ENCODE measurements at places on chromosomes 7 and 10.

DNA sequence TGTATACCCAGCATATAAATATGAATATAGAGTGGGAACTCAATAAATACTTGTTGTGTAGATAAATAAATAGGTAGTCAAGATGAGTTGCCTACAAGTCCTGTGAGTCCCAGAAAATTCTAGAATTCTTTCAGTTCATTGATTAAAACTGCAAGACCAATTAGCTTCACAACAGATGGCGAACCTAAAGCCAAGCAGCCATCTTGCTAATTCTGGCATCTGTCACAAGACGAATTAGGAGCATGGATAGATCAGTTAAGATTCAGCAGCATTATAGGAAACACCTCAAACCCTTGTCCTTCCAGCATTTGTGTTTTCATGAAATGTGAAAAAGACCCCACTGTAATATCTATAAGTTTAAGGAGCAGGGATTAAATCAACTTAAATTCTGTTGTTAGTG lies 552.7 kb downstream of the MAGI2 start:
- no peak for DNase-seq

GRCh38 chr10:93865794-93866425 lies 27.9 kb upstream of the SLC35G1 start:
- no peak for DNase-seq

DNA sequence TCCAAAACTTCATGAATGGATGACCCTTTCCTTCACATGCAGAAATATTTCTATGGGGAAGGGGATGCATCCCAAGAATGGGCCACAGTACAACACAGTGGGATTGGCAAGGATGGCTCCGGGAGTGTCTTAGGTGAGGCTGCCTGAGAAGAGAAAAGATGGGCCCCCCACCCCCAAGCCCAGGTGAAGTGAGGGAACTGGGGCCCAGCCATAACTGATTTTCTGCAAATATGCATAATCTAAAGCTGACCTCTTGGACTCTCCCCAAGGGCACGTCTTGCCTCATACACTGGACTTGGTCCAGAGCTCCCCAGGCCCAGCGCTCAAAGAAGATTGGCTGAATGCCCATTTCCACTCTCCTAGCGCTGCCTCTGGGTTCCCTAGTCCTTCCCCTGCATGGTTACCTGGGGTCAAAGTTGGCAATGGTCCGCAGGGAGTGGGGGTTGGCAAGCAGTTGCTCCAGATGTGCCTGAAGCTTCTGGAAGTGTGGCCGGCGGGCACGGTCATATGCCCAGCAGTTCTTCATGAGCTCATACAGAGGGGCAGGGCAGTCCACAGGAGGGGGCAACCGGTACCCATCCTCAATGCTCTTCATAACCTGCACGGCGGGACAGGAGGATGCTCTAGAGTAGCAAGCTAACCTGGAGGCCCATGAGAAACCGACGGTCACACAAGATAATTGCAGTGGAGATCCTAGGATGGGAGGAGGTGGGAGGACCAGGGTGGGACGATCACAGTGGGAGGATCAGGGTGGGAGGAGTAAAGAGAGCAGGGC lies 12.3 kb downstream of the ZYX start:
- DNase-seq, result no peak

- DNase-seq, result no peak
Observed at GRCh38 chr7:68309806-68310205, 1288.5 kb upstream of the AUTS2 start.

DNA sequence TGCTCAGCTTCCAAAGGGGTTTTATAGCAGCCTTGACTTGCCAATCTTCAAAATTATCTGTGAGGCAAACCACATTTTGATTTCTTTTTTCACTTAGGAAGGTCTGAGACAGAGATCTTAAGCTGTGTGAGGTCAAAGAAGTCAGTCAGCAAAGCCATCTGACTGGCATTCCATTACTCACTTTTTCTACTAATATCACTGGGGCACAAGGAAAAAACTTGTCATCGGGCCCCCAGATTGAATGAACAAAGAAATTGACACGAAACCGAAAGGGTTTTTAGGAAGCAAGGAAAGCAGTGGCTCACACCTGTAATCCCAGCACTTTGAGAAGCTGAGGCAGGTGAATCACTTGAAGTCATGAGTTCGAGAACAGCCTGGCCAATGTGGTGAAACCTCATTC lies 78.5 kb upstream of the FRMD4A start:
- DNase-seq, result no peak

Data from stimulated activated CD8-positive, alpha-beta memory T cell treated with anti-CD3 and anti-CD28 coated beads, Interleukin-4, amount 100 ng/mL, for 1 hour (primary cell).